Stimulated activated CD4-positive, alpha-beta T cell treated with anti-CD3 and anti-CD28 coated beads, TNF-alpha, amount 100 ng/mL, for 24 hours (primary cell): ENCODE measurements at places on chromosomes 5 and 9.

DNA sequence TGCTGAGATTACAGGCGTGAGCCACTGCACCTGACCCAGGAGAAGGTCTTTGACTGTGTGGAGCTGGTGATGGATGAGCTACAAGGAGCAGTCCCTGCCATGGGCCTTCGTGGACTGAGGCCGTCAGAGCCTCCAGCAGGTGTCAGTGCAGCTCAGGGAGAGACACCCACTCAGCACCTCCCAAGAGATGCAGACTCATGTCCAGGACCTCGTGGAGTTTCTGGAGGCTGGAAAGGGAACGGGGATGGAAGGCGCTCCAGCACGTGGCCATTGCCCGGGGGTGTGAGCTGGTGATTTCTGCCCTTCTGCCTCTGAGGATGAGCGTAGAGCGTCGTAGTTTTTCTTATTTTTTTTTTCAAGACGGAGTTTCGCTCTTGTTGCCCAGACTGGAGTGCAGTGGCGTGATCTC is 9.5 kb downstream of the TOR4A start:
- no peak for DNase-seq

DNA sequence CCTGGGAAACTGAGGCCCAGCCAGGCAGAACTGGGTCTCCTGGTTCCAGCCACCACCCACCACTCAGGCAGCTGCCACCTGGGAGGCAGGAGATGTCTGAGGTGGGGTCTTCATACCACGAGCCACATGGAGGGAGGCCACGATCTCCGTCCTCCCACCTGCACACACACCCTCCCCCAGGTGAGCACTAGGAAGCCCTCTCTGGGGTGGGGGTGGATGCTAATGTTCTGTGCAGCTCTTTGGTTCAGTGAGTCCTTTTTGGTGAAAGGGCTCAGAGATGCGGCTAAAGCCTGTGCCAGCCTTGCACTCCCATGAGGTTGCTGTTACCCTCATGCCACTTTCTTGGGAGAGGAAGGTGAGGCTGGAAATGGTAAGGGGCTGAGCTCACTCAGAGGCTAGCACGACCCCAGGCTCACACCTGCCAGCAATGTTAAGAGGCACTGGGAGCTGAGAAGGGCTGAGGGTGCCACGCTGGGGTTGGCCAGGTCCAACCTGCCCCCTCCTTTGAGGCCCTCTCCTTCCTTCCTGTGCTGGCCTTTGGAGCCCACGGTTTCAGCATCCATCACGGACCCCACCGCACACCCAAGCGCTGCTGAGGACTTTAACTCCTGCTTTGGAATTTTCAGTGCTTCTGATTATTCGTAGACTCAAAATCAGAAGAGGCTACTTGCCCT is 26.6 kb upstream of the OBP2B start:
- no peak for DNase-seq

- DNase-seq, result no peak
Observed at GRCh38 chr5:115392611-115393010, 96.2 kb upstream of the CCDC112 start.

GRCh38 chr5:35408146-35408545 is 177.9 kb upstream of the PRLR start:
- no peak for DNase-seq

- DNase-seq, result no peak
Observed at GRCh38 chr9:109975574-109976295, 195.7 kb downstream of the PALM2AKAP2 start.

- no peak for DNase-seq
Observed at GRCh38 chr5:120873083-120873482, 409.0 kb downstream of the PRR16 start.

DNA sequence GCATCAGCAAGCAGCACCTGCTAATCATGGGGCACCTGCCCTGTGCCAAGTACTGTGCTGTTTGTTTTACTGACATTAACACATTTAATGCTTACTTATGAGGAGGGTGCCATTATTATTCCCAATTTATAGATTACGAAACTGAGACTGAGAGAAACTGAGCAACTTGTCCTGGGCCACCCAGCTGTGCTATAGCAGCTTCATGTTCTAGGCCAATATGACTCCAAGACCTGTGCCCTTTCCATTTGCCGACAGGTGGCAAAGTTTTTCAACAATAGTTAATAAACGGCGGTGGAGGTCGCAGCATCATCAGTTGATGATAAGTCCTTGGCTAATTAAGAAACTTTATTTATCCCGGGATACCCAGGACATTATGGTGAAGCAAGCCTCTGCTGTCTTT is 55.4 kb downstream of the TIMD4 start:
- DNase-seq, result no peak

- no peak for DNase-seq
Observed at GRCh38 chr5:179354305-179354882, 9.1 kb upstream of the ADAMTS2 start.

DNA sequence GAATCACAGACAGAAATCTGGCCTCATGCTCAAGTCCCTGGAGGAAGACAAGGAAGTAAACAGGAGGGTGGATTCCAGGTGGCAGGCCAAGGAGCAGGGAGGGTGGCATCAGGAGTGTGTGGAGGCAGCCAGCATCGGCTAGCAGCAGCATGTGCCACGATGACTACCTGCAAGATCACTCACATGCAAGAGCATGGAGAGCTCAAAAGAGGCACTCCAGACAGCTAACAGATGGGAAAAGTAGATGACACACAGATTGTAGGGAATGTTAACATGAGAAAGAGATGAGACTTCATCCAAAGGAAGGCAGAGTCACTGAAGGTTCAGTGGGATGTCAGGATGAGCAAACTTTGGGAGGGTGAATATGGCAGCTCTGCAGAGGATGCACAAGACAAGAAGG is 104.3 kb downstream of the SEMA5A start:
- DNase-seq, result no peak

DNA sequence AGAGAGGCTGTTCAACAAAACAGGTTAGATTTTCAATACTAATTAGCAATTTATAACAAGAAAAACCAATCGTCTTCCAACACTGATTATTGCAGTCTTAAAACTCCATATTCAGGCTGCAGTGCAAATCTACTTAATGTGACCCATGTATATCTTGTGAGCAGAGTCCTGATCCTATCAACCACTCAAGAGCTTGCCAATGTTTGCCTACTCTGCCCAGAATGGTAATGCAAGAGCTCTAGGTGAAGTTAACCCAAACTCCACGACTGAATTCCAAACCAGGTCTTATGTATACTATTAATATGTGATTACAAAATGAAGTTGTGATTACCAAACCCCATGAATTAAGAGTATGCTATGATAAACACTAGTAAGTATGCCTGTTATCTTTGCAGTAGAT is 17.1 kb downstream of the EFNA5 start:
- DNase-seq, result no peak

DNA sequence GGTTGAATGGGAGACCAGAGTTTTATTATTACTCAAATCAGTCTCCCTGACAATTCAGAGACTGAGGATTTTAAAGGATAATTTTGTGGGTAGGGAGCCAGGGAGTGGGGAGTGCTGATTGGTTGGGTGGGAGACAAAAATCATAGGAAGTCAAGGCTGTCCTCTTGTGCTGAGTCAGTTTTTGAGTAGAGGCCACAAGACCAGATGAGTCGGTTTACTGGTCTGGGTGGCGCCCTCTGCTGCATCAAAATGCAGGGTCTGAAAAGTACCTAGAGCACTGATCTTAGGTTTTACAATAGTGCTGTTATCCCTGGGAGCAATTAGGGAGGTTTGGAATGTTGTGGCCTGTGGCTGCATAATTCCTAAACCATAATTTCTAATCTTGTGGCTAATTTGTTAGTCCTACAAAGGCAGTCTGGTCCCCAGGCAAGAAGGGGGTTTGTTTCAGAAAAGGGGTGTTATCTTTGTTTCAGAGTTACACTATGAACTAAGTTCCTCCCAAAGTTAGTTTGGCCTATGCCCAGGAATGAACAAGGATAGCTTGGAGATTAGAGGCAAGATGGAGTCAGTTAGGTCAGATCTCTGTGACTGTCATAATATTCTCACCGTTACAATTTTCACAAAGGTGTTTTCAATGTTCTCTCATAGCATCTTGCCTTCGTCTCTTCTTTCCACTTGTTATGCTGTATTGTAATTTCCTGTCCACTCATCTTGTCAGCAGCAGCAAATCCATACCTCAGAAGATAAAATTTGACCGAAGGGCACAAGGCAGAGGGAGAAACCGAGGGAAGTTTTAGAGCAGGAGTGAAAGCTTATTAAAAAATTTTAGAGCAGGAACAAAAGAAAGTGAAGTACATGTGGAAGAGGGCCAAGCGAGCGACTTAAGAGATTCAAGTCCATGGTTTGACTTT is 59.2 kb upstream of the CLINT1 start:
- peak; percentile 73 for DNase-seq

DNA sequence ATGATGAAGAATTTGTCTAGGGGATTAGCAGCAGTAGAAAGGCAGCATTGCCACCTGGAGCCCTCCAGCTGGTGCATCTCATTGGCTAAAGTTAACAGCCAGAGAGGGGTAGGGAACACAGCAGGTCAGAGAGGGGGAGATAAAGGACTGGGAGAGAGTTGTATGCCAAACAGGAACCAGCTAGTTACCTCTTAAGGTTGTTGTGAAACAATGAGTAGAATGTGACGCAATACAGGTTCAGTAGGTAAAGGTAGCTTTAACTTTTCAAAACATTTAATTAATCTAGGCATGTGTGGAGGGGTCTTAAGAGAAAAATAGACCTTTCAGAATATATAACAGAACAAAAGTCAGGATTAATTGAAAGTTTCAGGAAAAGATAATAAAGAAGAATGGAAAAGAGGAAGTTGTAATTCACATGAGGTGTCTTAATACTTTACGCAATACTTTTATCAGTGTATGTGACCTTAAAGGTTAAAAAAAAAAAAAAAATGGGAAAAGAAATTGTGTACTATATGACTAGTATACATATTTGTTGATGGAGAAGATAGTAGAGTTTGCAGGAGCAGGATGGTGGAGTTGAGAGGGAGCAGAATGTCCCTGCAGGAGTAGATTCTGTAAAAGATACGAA is 14.3 kb downstream of the FBXO38 start:
- no peak for DNase-seq

GRCh38 chr5:36252722-36253365 is 11.1 kb upstream of the NADK2 start:
- no peak for DNase-seq

- no peak for DNase-seq
Observed at GRCh38 chr5:94361832-94362796, 256.3 kb downstream of the KIAA0825 start.

- DNase-seq, result no peak
Observed at GRCh38 chr5:124910354-124911016, 164.0 kb upstream of the ZNF608 start.

DNA sequence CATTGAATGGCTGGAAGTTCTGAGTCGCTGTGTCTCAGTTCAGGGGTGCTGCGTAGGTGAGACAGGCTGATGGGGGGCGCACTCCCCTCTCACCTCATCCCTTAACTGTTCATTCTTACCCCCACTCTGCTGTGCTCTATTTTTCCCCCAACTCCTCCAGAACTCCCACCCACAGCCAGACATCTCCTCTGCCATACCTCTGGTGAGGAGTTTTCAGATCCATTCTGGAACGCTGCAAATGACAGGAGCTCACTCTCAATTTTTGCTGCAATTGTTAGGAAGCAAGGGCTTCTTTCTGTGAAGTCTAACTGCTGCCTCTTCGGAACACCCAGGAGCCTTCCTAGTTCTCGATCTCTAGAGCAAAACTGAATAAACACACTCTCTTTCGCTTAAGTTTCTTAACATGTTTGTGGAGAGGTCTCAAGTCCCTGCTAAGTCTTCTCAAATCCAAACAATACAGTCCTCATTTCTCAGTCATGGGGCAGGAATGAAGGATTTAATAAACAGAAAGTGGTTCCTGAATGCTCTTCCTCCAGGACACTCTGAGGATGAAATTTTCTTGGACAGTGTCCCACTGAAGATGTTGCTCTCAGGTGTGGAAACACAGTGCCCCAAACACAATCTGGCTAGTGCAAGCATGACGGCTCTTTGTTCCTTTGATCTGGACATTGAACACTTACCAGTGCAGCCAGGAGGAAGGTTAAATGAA is 387.7 kb downstream of the KDM4C start:
- DNase-seq, result no peak

- no peak for DNase-seq
Observed at GRCh38 chr5:11157132-11157531, 396.1 kb upstream of the DAP start.

GRCh38 chr5:36153726-36154125 is 1.8 kb downstream of the SKP2 start:
- DNase-seq, result no peak

GRCh38 chr5:139631520-139632165 is 16.5 kb upstream of the CXXC5 start:
- DNase-seq, result no peak

DNA sequence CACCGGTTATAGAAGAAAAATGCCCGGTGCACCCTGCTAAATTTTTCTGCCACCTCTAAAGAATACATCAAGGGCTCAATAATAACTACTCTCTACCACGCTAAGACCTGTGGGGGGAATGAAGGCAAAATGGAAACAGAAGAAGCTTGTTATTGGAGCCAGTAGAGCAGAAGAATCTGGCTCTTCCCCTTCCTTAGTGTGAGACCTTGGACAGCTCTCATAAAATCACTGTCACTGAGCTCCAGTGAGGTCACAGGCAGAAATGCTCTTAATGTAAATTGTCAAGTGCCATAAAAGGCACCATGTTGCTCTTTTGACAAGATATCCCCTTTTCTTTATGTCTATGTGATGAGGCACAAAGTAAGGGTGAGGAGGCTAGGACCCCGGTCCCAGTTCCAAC is 74.4 kb downstream of the ASTN2 start:
- DNase-seq, result no peak

- no peak for DNase-seq
Observed at GRCh38 chr5:61732369-61732768, 400.3 kb downstream of the ZSWIM6 start.

- DNase-seq, result no peak
Observed at GRCh38 chr5:44806608-44807007, 2.1 kb upstream of the MRPS30 start.

- DNase-seq, result no peak
Observed at GRCh38 chr9:109328978-109329637, 8.2 kb upstream of the EPB41L4B start.

- no peak for DNase-seq
Observed at GRCh38 chr9:120528327-120528726, 51.6 kb downstream of the CDK5RAP2 start.

DNA sequence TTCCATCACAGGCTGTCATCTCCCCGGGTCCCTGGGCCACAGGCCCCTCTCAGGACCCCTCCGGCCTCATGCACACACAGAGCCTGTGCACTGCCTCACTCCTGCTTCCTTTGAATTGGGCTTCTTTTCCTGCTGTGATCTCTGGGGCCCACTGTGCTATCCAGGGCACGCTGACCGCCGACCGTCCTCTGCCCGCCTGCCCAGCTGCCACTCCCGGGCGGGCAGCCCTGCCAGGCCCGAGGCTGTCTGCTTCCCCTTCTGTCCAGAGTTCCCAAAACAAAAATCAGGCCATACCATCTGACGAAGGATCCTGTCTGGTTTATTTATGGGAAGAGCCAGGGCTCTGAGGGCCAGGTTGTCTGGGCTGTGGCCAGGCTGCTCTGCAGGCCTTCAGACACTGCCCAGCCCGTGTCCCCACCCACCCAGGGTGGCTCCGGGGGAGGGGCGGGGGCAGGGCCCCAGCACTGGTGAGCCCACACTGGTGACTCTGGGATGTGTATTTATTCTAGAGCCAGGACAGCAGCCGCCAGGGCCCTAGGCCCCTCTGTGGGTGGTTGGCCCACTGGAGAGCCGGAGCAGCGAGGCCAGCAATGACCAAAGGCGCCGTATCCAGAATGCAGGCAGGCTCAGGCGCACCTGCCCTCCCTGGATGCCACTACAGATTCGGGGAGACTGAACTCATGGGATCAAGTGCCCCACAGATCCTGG is 57.0 kb downstream of the ADAMTS2 start:
- no peak for DNase-seq
